ENCODE measurements at places on chromosomes 1 and 21. TPM values are rescaled to one million over a fixed set of nuclear protein-coding genes. Genes with fewer than 3 reads are reported as not detected.

The BSND gene
- total RNA-seq: not detected

DNA sequence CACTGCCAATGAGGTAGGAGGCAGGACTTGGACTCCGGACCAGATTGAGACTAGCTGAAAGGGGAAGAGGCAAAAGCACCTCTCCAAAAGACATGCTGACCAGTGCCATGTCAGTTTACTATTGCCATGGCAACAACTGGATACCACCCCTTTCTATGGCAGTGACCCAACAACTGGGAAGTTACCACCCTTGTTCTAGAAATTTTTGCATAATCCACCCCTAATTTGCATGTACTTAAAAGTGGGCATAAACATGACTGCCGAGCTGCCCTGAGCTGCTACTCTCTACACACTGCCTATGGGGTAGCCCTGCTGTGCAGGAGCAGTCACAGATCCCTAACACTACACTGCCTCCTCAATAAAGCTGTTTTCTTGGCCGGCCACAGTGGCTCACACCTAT lies 19.0 kb upstream of the SLC6A9 start:
- no peak for DNase-seq

DNA sequence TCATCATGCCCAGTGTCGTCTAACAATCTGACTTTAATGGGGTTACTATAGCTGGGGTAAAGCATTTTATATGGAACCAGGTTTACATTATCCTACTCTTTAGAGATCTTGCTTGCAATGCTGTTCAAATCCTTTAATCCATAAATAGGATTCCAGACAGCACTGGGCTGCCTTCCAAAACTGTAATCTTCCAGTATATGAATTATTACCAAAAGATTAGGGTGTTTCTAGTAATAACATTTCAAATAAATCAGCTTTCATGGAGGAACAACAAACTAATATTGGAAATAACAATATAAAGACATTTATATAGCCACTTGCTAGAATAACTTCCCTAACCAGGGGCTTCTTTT lies 88.6 kb upstream of the PLXNA2 start:
- DNase-seq: no peak

DNA sequence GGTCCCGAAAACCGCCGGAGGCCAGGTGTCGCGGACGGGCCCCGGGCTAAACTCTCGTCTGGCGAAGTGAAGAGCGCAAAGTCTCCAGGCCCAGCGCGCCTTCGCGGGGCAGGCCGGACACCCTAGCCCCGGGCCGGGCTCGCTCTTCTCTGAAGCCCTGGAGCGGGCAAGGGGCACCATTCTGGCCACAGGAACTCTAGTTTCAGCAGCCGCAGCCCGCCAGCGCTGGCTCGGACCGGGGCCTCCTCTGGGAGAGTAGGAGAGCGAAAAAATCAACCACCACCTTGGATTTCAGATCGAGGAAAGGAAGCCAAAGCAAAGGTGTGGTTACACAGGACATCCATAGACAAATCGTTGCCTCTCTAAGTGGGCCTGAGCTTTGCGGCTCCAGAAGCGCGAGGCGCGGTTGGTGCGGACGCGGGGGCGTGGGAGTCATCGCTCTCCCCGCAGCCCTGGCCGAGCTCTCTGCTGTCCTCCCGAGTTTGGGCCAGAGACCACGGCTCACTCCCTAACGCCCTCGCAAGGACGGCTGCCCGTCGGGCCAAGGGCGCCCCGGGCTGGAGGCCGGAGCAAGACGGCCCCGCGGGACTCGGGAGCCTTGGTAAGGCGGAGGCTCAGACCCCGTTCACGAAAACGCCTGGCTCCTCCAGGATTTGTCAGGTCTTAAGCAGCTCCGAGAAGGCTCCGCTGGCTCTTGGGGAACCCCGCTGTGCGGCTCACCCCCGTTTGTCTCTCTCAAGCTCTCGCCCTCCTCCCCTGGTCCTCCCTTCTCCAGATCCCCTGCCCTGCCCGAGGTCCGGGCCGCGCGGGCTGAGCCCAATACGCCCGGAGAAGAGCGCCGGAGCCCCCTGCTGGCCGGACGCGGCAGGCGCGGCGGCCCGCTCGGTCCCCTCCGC lies 132.9 kb upstream of the DPYD start:
- peak; percentile 27 for DNase-seq

DNA sequence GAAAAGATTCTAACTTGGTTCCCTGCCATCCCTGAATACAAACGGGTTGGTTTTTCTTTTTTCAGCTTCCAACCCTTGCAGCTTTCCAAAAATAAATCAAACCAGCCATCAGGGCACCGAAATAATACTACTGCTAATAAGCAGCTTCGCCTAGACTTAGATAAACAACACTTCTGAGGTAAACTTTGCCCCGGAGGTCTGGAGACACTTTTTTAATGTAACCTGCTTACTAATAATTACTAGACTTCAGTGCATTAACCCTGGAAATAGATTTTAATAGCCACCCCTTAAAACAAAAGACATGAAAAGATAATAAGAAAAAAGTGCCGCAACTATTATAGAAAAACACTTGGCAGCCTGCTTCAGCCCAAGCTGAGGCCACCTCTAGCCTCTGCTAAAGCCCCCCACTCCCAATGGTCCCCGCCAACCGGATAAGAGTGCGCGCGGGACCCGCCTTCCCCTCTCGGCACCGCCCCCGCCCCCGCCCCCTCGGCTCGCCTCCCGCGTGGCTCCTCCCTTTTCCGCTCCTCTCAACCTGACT lies 405 bp upstream of the GADD45A start:
- DNase-seq: no peak

- DNase-seq: peak; percentile 14
Measured at GRCh38 chr1:16012590-16013219, 5.1 kb downstream of the HSPB7 start.

DNA sequence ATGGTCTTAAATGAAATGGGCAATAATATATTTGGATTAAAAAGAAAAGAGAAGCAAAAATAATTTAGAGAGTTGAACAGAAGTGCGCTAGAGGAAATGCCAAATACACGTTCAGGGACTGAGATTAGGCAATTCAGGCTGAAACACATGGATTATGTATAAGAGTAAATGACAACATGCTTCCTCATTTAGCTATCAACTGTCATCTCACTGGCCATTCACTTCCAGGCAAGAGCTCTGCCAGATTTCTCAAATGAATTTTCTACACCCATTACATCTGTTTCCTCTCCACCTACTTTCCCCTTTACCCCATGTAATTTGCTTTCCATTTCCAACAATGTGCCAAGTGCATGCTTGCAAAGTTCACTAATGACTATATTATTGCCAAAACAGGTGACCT lies 582.4 kb downstream of the LTN1 start:
- DNase-seq: no peak

DNA sequence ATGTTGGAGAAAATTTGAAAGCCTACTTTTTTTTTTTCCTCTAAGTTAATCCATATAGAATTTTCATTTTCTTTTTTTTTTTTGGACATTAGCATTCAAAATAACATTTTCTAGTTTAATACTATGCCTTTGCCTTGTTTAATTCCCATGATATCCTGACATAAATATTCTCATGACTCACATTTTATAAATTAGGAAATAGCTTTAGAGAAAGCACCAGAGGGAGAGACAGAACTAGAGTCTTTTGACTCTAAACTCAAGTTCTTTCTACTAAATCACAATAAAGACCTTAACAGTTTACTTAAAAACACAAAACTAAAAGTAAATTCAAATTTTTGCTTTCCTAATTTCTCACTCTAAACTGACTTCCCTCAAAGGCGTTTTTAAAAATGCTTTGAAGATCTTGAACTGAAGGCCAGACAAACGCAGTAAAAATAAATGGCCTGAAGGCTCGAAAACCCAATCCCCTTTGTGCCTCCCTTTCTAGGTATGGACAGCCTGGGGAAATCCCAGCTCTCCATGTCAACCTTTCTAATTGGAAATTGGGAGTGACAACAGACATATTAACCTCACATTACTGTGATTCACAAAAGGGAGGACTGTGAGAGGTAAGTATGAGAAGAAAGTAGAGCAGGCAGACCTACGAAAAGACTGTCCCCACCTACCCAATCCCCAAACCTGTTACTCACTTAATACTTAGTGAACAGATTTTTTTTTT lies 104.6 kb downstream of the ENAH start:
- DNase-seq: no peak

GRCh38 chr21:24208562-24209260 lies 1398.6 kb downstream of the MRPL39 start:
- no peak for DNase-seq

DNA sequence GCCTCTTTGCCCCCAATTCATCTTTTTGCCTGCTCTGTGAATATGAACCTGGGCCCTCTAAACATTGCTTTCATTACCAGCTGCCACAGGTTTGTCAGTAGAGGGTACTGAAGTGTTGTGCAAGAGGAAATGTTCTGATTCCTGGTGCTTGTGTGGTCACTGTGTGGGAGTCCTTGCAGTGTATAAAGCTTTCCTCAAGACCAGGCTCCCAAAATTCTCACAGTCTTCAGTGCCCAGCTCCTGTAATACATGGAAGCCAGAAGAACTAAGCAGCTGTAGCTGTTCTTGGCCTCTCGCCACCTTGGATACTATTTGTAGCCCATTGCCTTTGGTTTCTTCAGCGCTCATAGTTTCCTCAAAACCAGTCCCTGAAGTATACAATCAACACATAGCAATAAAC lies 1046.2 kb downstream of the BRINP3 start:
- no peak for DNase-seq

DNA sequence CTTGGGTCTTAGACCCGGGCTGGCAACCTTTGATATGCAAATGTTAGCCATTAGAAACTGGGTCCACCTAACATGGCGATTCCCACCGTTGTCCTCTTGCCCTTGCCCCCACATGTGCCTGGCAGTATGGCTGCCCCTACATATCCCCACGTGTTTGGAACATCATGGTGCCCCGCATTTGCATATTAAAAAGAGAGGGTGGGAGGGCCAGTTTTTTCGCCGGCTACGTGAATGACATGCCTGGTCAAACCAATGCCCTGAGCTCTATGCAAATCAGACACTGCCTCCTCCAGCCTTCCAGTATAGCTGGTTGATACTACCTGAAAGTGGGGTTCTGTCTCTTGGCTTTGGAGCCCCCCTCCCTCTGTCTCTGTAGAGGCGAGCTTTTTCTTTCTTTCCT lies 133.0 kb downstream of the CDC42BPA start:
- DNase-seq: no peak

The IBA57 gene
- total RNA-seq: 18.3 TPM

The SH2D2A gene
- 65.4 TPM for total RNA-seq

DNA sequence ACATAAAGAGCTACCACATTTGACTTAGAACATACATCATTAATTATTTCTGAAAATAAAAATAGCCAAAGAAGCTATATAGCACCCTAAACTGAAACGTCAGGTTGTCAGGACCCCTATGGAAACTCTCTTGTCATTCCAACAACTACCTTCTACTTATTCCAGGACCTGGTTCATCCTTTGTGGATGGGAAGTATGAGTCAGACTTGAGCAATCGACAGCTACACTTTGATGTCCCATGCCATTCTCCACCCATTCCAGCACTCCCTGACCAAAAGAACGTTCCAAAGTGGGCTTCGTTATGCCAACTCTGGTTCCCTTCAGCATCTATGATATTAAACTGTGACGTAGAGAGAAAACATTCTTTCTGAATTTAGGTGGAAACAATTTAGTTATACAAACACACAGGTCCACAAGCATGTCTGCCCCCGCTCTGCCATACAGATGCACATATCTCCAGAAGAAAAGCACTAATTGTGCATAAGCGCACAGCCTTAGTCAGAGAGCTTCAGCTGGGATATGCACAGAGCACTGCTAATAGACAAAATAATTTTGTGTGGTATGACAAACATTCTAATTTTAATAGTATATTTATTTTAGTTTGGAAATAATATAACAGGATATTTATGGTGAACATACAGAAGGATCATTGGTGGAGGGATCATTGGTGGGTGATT lies 723.1 kb upstream of the B3GALT2 start:
- DNase-seq: no peak

DNA sequence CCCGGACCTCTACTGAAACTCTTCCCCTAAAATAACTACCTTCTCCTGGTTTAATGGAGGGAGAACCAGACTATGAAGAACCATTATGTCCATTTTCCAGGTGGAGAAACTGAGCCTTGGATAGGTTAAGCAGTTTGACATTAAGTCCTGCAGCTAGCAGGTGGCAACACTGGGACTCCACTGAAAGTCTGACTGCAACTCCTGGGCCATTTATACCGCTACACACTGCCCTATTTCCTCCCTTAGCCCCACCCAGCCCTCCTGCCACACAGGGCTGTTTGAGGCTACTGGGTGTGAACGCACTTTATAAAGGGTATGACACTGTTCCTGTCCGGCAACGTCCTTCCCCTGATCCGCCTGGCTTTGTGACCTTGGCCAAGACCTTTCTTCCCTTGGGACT lies 511 bp upstream of the INPP5B start:
- no peak for DNase-seq

The SYT11 gene
- 9.0 TPM for total RNA-seq

DNA sequence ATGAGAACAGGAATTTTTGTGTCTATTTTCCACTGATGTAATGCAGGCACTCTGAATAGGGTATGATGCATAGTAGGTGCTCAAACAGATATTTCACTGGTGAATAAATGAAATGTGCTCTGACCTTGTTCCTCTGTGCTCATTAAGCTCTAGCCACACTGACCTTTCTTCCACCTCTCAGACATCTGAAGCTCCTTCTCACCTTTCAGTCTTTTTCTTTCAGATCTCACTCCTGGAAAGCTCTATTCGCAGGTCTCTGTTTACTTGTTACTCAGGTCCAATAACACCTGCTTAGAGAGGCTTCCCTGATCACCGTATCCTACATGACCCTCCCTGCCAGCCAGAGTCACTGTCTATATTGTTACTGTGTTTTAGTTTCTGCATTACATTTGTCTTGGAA lies 59.2 kb upstream of the IVNS1ABP start:
- DNase-seq: no peak

GRCh38 chr1:89578151-89578550 lies 53.5 kb downstream of the LRRC8B start:
- DNase-seq: no peak

The PUSL1 gene
- 26.4 TPM for total RNA-seq

- no peak for DNase-seq
Measured at GRCh38 chr1:173422456-173422976, 54.6 kb upstream of the PRDX6 start.

GRCh38 chr1:154839691-154840090 lies 30.4 kb downstream of the KCNN3 start:
- DNase-seq: no peak

The OR2M3 gene
- total RNA-seq: not detected

- DNase-seq: no peak
Measured at GRCh38 chr1:115303364-115303763, 34.7 kb downstream of the NGF start.

The NPL gene
- 2.5 TPM for total RNA-seq

The TGFBR3 gene
- total RNA-seq: 37.9 TPM

GRCh38 chr1:32240140-32240951 lies 6.7 kb upstream of the FAM167B start:
- DNase-seq: peak; percentile 56

- DNase-seq: no peak
Measured at GRCh38 chr1:39508857-39509305, 17.4 kb downstream of the BMP8A start.

DNA sequence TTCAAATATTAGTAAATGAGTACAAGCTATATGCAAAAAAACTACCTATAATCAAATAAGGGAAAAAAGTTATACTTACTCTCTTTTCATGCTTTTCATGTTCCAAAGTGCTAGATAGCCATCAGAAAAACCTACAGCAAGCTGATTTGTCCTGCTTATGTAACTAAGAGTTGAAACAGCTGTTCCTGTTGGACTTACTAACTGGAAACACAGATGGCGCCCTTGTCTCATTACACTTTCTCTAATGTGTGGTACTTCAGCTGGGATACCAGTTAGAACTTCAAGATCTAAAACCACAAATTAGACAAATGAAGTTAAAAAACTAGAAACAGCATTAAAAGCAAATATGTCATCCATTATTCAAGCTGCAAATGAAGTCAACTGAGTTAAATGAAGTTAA lies 24.3 kb downstream of the AHCTF1 start:
- DNase-seq: no peak
